ENCODE measurements at places on chromosomes 5 and 9.
A peak's percentile ranks its signal among the peaks of the same experiment; 100 is the strongest.

GRCh38 chr9:1219284-1219683, 169.1 kb downstream of the DMRT2 start:
- no peak for DNase-seq

DNA sequence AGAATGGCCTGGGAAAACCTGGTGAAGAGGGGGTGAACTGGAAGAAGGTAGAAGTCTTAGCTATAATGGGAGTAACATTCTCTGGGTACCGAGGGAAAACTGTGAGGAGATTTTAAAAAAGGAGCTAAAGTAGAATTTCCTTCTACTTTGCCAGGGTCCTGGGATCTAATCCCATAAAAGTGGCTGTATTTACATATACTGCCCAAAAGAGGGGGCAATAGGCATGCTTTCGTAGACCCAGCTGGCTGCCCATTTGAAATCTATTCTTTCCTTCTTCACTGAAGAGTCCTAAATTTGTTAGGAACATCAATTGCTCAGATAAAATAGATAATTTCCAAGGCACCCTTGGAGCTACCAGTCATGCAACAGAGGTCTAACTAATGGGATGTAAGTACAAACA, 159.2 kb downstream of the CDC42SE2 start:
- no peak for DNase-seq

- DNase-seq: no peak
Observed at GRCh38 chr9:72465593-72465984, 55.8 kb upstream of the TMC1 start.

- DNase-seq: no peak
Observed at GRCh38 chr9:130499804-130500263, 55.1 kb downstream of the ASS1 start.

- no peak for DNase-seq
Observed at GRCh38 chr5:81760521-81760920, 9.6 kb upstream of the SSBP2 start.

DNA sequence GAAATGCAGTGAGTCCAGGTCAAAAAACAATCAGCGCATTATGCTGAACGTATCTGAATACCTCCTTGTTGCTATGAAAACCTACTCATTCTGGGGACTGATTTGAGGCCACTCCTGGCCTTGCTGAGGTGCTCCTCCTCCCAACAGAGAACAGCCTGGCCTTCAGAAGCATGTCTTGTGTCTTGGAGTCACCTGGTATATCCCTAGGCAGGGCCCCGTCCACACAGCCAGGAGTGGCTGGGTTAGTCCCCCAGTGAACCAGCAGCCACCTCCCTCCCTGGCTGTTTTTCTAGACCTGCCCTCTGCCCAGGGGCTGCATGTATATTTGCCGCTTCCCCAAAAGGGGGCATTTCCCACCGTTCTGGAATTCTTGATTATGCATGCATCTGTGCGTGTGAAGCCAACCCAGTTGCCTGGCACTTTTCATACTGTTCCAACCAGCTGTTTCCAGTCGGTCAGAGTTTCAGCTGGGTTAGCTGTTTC, 99.2 kb upstream of the SPATA31C2 start:
- no peak for DNase-seq

DNA sequence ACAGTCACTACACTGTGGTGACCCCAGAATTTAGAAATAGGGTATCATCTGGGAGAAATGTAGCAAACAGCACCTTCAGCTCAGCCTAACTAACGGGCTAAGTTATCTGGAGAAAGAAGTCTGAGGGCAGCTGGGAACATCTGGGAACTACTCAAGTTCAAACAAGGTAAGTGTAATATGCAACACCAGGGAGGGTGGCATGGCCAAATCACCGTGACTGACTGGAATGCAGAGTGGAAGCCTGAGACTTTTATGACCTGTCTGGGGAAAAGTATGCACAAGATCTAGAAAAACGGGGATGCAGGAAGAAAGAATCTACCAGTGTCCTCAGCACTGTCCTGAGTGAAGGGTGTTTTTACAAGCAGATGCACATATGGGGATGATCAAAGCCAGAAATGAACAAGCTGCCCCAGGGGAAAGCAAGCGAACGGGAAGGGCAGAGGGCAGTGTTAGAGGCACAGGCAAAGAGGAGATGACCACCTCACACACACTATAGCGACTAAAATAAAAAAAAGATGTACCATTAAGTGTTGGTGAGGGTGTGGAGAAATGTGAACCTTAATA, 59.9 kb downstream of the SERINC5 start:
- no peak for DNase-seq

- no peak for DNase-seq
Observed at GRCh38 chr9:121537283-121537682, 37.6 kb upstream of the GGTA1 start.

DNA sequence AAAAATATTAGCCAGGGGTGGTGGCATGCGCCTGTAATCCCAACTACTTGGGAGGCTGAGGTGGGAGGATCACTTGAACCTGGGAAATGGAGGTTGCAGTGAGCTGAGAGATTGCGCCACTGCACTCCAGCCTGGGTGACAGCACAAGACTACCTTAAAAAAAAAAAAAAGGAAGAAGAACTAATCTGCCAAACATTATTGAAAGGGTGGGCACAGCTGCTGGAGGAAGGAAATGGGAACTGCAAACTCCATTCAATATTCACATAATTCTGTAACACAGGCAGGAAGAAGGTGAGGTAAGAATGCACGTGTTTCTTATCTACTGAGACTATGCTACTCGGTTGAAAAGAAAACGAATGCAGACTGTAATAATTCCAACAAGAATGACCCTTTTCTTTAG, 121.1 kb upstream of the GNA14 start:
- DNase-seq: no peak

DNA sequence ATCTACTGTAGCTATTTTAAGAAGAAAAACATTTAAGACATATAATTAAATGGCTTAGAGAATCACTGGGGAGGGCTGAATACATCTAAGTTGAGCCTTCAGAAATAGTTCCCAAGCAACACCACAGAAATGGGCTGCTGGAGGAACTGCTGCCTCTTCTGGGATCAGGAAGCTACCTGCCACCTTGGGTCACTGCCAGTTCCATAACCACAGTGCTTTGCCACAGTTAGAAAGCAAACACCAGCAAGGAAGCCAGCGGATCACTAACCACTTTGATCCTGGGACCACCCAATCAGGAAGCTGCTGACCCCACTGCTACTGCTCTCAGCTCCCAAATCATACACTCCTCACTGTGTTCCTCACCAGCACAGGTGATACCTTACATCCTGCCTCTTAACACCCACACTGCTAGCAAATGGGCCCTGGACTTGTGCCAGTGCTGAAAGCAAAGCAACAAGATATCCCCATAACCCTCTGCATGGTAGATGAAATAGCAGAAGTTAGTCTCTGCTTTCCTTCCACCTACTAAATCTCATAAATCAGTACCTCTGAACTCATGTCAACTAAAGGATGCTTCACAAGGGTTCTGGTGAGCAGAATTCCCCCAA, 346.9 kb downstream of the DEPDC1B start:
- DNase-seq: no peak

- no peak for DNase-seq
Observed at GRCh38 chr9:77879437-77879943, 152.1 kb downstream of the GNAQ start.

- DNase-seq: no peak
Observed at GRCh38 chr5:115849258-115849798, 7.6 kb downstream of the AP3S1 start.

DNA sequence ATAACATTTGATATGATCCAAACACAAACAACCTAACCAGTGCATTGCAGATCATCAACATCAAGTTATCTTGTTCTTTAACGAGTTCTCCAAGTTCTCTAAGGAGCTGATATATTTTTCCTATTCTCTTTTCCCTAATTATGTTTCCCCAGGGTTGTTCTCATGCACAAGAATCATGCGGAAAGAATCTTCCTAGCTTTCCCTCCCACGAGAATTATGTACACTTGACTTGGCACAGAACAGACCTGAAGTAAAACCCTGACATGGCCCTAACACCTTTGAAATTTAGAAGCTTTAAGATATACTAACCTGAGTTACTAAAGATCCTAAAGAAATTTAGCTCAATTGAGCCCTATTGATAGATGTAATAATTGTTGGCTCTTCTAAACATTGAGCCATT, 110.7 kb upstream of the FST start:
- no peak for DNase-seq

DNA sequence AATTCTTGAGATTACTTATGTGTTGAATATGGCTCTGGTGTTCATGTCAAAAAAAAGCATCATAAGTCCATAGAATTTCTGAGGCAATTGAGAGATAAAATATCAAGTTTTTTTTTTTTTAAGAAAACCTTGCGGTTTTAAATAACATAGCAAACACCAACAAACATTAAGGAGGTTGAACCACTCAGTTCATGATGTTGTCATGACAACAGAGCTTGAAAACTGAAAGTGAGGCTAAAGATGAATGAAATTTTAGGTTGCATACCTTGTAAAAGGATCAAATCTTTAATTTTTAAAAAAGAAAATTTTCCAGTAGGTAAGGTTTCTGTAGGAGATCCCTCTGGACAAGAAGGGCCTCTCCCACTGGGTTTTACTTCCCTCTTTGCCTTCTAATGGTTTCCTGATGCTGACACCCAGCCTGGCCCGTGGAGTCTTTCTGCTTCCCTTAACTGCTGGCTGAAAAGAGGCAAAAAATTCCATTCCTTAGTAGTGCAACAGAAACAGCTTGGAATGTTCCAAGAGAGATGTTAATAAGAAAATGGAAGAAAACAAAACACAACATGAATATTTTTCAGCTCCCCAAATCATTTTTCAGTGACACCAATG, 60.0 kb upstream of the FER start:
- DNase-seq: no peak

GRCh38 chr5:4258170-4258569, 662.5 kb downstream of the IRX1 start:
- DNase-seq: no peak

GRCh38 chr5:93249651-93250289, 331.2 kb downstream of the NR2F1-AS1 start:
- no peak for DNase-seq

DNA sequence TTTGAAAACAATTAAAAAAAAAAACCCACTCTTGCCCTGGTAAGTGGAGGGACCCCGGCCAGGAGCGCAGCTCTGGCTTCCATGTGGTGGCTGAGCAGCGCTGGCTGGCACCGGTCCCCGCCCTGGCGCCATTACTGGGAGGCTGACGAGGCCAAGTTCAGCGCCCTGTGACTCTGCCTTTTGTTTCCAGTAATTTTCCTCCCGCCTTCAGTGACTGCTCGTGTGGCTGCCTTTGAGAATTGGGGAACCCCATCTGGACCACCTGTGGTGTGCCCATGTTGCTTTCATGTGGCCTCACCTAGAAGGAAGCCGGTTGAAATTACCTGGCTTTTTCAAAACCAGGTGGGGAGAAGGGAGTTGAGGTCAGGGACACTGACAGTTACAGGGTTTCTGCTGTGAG, 136.1 kb downstream of the GAPVD1 start:
- DNase-seq: no peak

GRCh38 chr9:81964218-81965171, 21.2 kb downstream of the SPATA31D3 start:
- no peak for DNase-seq

- DNase-seq: no peak
Observed at GRCh38 chr5:38601133-38601862, 44.9 kb upstream of the LIFR start.

DNA sequence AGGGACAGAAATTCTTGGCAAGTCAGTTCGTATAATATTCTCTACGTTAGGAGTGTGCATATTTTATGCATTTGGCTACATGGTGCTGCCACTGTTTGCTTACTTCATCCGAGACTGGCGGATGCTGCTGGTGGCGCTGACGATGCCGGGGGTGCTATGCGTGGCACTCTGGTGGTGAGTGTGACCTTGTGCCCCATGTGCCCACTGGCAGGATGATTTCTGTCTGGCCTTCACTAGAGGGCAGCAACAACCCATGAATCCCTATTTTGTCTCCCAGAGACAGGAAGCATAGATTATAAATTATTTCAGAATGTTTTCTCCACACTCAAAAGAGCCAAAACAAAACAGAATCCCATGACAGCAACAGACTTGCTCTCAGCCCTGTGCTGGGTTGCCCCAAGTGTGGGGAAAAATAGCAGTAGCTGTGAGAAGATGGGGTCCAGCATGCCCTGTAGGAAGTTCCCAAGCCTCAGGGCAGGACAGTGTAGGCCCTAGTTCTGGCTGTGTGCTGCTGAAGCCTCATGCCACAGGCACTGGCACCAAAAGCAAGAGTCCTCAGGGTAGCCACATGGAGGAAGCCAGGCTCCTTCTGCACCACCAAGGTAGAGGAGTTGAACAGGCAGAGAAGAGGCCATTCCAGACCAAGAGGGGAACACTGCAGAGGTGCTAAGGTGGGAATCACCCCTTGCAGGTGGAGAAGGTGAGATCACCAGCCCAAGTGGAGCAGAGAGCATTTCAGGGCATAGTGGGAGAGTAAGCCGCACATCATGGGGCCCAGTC, 16.0 kb downstream of the SLC22A5 start:
- peak; percentile 36 for DNase-seq

DNA sequence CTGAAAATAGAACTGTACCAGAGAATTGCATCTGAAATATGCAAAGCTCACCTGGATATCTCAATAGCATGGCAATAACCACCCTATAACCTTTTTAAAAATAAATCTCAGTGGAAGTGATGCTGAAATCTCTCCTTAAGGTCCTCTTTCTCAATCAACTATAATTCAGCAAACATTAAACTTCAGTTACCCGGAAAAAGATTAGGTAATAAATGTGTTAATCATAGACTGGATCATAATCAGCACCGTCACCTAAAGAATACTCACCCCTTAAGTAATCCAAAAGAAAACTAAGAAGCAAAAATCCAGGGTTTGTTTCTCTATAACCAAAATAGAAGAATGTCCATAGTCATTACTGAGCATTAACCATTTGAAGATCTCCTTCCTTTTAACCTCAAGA, 44.3 kb upstream of the DENND4C start:
- no peak for DNase-seq

DNA sequence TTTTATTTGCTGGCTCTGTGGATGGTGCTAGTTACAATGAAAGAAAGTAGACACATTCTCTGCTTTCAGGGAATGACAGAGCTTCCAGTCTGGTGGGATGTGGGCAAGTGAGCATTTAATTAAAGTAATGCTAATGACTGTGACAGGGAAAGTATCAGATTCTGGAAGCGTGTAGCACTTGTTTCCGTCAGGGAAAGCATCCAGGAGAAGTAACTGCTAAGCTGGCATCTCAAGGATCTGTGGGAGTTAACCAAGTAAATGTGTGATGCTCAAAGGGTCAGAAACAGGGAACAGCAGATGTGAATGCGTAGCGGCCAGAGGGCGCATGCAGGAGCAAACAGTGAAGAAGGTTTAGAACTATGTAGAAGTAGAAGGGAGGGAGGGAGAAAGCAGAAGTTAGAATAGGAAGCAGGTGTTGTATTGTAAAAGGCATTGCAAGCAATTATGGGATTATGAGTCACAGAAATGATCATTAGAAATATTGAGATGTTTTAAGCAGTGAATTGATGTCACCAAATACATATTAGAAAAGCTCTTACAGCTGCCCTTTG, 12.2 kb downstream of the KLHL9 start:
- DNase-seq: no peak

- DNase-seq: no peak
Observed at GRCh38 chr9:104556830-104557634, 11.9 kb upstream of the OR13C8 start.

All from effector CD8-positive, alpha-beta T cell (primary cell).